ENCODE measurements at places on chromosomes 1 and 21. TPM values are rescaled to one million over a fixed set of nuclear protein-coding genes. Genes with fewer than 3 reads are reported as not detected.

DNA sequence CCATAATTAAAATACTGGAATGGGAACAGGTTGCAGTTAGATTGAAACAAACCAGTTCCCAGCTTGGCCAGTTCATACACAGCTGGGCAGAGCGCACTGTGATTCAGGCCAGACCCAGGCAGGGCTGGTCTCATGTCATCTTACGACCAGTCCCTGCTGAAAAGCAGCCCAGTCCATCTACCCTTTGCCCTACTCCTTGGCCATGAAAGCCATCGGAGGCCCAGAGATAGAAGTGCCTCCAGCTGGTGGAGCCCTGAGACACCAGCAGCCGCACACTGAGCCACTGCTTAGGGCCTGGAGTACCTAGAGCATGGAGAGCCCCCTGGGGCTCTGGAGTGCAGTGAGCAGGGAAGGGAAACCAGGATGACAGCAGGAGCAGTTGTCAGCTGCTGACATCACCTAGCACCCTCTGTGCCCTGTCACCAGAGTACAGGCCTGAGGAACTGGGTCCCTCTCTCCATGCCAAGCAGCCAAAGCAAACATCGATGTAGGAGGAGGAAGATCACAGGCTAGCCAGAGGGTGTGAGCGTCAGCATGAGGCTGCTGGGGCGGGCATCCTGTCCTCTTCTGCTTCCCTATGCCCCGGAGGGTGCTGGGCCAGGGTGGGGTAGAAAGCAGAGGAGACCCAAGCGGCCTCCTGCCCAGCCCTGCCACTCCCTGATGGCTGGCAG lies 34.2 kb upstream of the TMEM125 start:
- no peak for DNase-seq

GRCh38 chr1:211493876-211494653 lies 2.1 kb upstream of the RD3 start:
- DNase-seq, result no peak

GRCh38 chr1:54013393-54014008 lies 4.5 kb downstream of the LDLRAD1 start:
- no peak for DNase-seq

DNA sequence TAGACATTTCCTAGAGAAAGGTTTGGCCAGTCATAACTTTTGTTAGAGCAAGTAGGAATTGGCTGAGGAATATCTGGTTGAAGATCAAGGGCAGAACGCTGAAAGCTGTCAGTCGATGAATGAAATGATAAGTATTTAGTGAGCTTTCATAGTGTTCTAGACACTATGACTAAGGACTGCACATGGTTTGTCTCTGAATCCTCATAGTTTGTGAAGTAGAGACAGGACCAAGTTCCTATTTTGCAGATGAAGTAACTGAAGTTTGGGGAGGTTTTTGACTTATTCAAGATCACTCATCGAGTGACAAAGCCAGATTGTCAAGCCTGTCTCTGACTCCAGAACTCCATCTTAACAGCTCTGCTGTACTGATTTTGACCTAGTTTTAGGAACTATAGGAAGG lies 4.7 kb downstream of the ELOA start:
- no peak for DNase-seq

GRCh38 chr1:94787691-94788090 lies 32.5 kb upstream of the SLC44A3 start:
- DNase-seq, result no peak

DNA sequence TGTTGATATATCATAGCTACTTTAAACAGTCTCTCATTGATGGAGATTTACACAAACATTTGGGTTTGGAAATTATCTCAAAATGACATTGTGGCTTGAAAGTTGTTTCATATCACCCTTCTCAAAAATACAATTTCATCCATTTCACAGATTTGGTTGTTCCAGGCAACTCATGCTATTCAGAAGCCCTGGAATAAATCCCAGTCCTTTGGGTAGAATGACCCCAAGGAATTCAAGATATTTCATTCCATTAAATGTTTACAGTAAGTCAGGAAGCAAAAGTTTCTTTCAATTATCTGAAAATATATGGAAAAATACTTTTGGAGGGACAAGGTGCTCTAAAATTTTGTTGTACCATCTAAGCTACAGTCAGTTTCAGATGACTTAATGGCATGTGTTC lies 27.1 kb downstream of the MPZL1 start:
- DNase-seq, result no peak

DNA sequence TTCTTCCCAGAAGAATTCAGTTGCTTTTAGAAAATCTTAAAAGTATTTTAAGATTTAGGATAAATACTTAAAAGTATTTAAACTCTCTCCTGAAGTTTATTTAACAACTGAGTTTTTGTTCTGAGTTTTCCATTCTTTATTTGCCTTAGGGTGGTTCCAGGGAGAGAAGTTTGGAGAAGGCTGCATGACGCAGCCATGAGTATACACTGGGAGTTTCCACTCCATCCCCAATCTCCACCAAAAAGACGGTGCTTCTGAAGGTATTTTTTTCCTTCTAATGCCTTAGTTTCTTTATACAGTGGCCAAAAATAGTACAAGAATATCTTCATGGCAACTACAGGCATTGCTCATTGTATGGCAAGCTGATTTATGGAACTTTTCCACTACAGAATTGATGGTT lies 122.7 kb downstream of the ST6GALNAC5 start:
- DNase-seq, result no peak

DNA sequence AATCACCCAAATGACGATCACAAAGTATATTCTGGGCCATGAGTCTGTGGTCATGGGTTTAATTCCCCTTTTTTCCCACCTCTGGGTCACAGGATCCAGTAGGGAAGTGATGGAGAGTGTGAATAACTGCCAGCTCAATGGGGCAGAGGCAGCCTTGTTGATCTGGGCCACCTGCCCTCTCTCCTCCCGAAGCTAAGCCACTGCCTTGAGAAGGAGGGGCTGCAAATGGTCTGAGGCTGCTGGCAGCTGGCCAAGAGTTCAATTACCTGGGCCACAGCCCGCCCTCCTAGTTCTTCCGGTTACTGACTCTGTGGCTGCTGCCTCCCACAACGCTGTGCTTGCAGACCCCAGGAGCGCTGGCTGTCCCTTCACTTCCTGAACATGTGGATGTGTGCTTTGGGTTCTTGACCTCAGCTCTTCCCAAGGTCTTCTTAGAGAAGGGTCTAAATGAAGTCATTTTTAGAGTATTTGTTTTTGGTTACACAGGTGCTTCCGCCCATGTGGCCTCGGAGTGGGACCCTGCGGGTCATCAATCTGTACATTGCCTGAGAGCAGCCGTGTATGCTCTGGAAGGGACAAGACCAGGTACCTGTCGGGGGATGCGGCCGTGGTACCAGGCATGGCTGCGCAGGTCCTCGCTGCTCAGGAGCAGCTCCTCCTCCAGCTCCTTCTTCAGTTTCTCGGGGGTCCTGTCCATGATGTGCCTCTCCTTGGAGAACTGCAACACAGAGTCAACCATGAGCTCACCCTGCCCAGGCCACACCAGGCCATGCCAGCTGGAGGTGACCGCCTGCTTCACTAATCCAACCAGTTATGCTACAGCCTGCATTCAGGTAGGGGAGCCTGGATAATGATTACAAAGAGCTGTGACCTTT lies 89.7 kb downstream of the BCAR3 start:
- DNase-seq, result no peak

GRCh38 chr1:160205242-160206035 lies at the start of gene PEA15:
Gene PEA15, plus strand, starts transcription at chr1:160205384. Its CDS starts 6,161 bp downstream, at chr1:160211545.
- DNase-seq, result peak; percentile 80

DNA sequence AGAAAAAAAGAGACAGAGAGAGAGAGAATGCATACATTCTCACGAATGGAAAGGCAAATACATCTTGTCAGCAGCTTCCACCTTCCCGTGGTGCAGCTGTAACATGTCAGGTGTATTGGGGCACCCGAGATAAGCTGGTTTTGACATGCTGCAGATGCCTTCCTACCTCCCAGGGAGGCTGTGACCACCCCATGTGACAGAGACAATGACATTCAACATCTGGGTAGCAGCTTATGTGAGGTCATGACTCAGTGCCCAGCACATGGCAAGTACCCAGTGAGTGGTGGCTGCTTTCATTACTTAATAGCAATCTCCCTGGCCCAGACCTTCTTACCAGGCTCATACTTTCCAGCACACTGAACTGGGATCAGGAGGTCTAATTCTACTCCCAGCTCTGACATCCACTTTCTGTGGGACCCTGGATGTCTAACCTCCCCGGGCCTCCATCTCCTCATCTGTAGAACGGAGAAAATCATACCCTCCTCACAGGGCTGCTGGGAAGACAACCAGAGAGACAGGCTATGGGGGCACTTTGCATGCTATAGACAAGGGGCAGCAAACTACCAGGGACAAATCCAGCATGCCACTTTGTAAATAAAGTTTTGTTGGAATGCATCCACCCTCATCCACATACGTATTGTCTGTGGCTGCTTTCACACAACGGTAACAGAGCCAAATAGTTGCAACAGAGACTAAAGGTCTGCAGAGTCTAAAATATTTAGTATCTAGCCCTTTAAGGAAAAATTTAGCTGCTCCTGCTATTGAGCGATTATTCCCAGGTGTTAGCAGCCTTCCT lies 38.5 kb upstream of the ZBTB40 start:
- DNase-seq, result peak; percentile 44

DNA sequence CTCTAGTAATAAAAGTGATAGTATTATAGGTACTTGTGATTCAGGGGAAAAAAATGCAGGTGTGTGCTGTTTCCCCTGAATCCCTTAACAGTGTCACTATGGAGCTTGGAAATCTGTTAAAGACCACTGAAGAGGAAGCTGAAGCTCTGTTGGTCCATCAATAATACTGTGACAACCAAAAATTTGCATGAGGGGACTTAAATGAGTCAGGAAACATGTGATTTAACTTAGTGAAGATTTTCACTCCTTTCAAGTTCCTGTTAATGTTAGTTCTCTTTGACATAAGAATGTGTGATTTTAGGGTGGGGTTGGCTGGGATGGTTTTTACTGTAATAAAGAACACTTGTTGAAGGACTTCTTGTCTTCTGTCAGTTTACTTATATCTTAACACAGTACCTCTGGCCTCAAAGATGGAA lies 32.0 kb downstream of the VANGL2 start:
- no peak for DNase-seq

DNA sequence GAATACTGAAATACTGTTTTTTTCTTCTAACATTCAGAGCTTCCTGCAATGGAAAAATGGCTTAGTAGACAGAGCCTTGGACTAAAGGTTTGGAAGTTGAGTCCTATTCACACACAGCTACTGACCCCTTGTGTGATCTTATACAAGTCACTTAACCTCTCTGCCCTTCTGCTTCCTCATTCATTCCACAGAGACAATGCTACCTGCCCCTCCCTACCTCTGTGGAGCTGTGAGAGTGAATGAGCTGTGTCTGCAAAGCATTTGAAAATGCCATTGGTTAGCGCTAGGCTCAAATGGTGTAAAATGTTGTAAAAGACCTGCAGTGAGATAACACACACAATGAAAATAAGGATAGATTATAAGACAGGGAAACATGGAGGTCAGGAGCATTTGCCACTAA lies 214.4 kb downstream of the BARHL2 start:
- DNase-seq, result no peak

DNA sequence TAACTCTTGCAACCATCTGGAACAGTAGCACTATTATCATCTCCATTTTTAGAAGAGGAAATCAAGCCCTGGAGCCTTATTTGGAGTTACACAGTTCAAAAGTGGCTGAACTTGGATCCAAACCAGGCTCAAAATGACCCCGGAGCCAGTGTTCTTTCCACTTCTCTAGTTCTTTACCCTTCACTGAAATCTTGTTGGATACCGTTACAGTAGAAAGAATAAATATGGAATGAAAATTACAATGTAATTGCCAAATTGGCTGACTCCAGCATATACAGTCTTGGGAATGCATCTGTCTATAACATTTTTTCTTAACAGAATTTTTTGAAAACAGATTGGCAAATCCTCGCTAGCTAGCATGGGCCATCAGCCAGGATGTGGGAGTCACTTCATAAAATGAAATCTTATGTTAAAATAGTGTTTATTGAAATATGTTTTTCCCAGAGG lies 261.4 kb downstream of the CTH start:
- DNase-seq, result no peak

- DNase-seq, result no peak
Observed at GRCh38 chr1:35603468-35603867, 30.4 kb downstream of the TFAP2E start.

- DNase-seq, result no peak
Observed at GRCh38 chr1:67001682-67002425, 52.1 kb downstream of the SLC35D1 start.

DNA sequence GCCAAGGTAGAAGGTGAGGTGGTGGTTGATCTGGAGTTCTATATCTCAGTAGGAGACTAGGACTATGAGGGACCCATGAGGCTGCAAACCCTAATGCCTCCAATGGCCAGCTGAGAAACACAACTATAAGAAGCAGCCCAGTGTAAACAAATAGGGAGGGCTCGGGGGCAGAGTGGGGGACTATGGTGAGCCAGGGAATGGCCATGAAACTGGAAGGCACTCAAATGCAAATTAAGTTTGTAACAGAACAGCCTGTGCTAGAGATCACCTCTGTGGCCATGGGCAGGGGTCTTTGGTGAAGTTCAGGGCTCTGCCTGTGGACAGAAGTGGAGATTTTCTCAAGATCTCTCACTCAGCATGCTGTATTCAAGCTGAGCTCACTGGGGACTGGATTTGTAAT lies 187.1 kb downstream of the GRIK3 start:
- no peak for DNase-seq

- DNase-seq, result peak; percentile 32
Observed at GRCh38 chr1:233440951-233441401, 113.5 kb downstream of the MAP3K21 start.

- DNase-seq, result no peak
Observed at GRCh38 chr1:1671365-1672119, 12.7 kb upstream of the CDK11B start.

GRCh38 chr1:178964469-178965330 lies 61.0 kb upstream of the FAM20B start:
- no peak for DNase-seq

DNA sequence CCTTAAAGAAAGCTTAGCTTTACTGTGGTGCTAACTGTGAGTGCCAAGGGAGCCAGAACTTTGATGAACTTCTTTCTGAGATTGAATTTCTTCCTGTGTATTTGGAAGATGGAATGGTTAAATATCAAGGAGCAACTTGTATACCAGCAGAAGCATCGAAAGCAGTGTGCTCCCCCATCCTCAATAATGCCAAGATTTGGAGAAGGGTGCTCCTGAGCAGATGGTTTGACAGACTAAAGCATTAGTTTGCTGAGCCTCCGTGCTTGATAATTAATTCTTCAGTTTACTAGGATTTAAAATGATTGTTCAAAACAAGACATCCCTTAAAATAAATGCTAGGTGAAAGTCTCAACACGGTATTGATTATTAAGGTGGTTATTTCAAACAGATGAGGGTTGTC lies 42.4 kb upstream of the AKT3 start:
- DNase-seq, result no peak

The DCDC2B gene
- not detected for total RNA-seq

The ZNF669 gene
- 16.8 TPM for total RNA-seq

The GOLT1A gene
- not detected for total RNA-seq

All from MG63 (cell line).